Caki2 (cell line): ENCODE measurements at places on chromosomes 16 and 17. TPM values are rescaled to one million over a fixed set of nuclear protein-coding genes. Genes with fewer than 3 reads are reported as not detected.

HP gene
- total RNA-seq = not detected in 2 replicates

DNA sequence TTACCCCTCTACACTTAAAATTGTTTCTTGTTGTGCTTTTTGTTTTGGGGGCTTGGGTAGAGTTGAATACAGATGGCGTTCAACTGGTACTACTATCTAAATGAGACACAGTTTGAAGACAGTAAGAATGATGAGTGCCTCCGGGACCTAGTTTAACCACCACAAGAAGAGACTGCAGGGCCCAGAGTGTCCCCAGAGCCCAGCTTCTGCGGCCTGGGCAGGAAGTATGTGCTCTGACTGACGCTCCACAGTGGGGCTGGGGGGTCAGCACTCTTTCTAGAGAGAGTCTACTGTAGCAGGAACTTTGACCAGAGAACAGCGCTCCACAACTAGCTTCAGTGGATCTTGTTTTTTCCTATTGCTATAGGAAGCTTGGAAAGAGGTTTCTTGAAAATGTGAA is 174.0 kb downstream of the VPS53 start:
- DNase-seq = no peak

GRCh38 chr17:39064374-39064773 is 87.1 kb downstream of the PLXDC1 start:
- no peak for DNase-seq

DNA sequence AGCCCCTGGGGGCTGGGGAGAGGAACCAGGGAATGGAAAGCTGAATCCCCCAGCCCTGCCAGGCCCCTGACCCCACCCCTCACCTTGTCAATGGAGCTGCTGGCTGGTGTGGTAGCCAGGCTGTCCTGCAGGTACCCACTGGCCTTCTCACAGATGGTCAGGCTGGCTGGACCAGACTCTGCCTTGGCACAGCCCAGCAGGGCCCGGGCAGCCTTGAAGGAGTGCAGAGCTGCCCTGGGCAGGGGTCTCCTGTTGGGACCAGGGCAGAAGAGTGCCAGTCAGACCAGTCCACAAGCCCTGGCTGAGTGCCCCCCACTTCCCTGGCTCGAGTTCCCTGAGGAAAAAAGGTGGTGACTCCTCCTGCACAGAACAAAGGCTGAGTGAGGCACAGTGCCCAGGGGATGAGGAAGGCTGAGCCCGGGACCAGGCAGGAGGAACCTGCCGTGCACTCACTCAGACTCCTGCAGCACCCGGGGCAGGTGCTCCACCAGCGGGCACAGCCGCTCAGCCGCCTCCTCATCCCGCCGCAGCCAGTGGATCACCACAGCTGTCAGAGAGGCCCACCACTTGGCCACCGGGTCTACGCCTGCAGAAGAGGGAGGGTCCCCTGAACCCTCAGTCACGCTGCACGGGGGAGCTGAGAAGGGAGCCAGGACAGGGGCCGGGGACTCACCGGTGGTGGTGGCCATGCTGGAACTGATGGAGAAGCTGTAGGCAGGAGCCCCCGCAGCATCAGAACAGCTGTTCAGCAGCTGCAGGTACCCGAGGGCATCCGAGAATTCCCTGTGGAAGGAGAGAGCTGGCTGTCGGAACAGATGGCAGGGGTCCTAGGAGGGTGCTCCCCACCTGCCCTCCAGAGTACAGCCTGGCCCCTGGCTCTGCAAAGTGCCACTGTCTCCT is 22.4 kb downstream of the SREBF1 start:
- DNase-seq = no peak

- DNase-seq = no peak
These were observed 4.8 kb downstream of the RNF213 start for GRCh38 chr17:80265205-80266068.

NPIPB9 gene
- total RNA-seq = 1.0 TPM in 1 of 2 replicates, not detected in the other

DNA sequence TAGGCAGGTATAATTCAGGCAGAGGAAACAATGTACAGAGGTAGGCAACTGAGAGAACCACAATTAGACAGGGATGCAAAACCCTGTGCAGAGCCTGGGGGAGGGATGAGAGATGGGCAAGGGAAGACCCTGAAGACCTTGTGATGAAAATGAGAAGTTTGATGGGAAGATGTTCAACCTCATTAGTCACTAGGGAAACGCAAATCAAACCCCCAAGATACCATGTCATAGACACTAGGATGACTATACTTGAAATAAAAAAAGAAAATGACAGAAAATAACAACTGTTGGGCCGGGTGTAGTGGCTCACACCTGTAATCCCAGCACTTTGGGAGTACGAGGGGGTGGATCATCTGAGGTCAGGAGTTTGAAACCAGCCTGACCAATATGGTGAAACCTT is 813.1 kb downstream of the CDH11 start:
- DNase-seq = no peak

DNA sequence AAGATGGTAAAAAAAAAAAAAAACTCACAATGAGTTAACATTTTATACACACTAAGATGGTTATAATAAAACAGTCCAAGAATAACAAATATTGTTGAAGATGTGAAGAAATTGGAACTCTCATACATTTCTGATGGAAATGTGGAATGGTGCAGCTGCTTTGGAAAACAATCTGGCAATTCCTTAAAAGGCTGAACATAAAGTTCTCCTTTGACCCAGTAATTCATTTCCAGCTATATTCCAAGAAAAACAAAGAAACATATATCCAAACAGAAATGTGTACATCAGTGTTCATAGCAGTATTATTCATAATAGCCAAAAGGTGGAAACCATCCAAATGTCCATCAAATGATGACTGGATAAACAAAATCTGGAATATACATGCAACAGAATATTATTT is 97.3 kb upstream of the NETO2 start:
- DNase-seq = no peak

DNA sequence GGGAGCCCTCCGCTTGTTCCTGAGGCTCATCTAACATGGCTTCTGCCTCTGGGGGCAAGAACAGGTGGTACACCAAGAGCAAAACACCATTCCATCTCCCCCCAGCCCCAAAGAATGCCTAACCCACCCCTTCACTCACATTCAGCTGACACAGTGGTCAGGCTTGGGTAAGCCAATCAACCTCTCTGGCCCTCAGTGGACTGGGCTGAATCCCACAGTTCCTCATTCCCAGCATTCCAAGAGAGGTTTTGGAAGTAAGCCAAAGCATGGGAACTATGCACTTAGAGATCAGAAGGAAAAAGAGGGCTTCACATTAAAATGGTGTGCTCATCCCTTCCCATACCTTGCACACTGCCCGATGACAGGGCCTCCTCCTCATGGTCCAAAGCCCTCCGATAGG is 7.8 kb downstream of the PIGS start:
- DNase-seq = peak; percentile 80

GRCh38 chr17:71432378-71433315 is 688.2 kb upstream of the SOX9 start:
- no peak for DNase-seq

- DNase-seq = no peak
These were observed 26.6 kb upstream of the NLRP1 start for GRCh38 chr17:5610956-5611355.

PCGF2 gene
- 0.88 and 7.0 TPM in 2 replicates for total RNA-seq

DNA sequence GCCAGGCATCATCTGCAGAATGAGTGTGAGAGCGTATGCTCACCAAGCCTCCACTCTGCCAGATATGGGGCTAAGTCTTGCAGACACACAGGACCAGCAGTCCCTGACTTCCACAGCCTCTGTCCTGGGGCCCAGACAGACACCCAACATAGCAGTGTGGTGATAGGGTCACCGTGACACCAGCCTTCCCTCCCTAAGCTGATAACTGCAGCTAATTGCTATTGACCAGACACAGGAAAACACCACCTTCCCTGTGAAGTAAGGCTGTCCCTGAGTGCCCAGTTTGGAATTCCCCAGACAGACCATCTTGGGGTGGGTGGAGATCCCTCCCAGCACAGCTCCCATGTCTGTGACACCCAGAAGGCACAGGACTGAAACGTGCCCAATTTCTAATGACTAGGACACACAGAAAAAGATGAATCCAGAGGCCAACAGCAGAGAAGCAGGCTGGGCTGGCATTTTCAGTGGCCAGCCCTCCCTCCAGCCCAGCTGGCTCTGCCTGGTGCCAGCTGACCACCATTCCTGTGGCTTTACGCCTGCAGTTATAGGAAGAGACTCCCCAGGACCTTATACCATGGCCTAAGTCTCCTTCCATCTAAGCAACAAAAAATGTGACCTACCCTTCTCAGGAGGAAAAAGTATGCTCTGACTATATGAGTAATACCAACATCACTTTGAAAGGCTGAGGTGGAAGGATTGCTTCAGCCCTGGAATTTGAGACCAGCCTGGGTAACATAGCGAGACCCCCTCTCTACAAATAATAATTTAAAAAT is 30.3 kb downstream of the ATPAF2 start:
- DNase-seq = no peak

- DNase-seq = no peak
These were observed at the start of gene HOXB5 for GRCh38 chr17:48593126-48593829. HOXB5 (minus strand) TSS chr17:48593779; CDS start chr17:48593682, 97 bp downstream.

- DNase-seq = no peak
These were observed 9.3 kb upstream of the CARD14 start for GRCh38 chr17:80160536-80160935.

TLCD3A gene
- total RNA-seq = 25.7 and 34.3 TPM in 2 replicates

GRCh38 chr17:44909681-44910144 is 5.6 kb downstream of the GFAP start:
- peak; percentile 58 for DNase-seq

- no peak for DNase-seq
These were observed 16.6 kb upstream of the CCL8 start for GRCh38 chr17:34302636-34303035.

TMEM238L gene
- total RNA-seq = not detected in 2 replicates

- no peak for DNase-seq
These were observed 16.8 kb downstream of the G6PC3 start for GRCh38 chr17:44087319-44087718.

DNA sequence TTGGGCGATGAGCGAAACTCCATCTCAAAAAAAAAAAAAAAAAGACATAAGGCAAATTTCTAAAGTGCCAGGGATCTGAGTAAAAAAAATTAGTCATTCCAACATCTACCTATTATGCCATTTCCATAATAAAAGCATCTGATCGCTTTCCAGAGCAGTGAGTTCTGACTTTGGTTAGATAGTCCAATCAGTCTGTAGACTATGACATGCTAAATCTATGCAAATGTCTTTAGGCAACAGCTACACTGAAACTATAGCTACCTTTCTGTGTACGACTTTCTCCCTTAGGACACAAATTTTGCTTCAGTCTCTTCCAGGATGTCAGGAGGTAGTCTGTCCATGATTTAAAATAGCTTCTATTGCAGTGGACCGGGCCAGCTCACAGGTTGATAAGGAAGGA is 58.9 kb upstream of the ARHGAP44 start:
- no peak for DNase-seq

SLFN12 gene
- 7.8 and 13.2 TPM in 2 replicates for total RNA-seq

DNA sequence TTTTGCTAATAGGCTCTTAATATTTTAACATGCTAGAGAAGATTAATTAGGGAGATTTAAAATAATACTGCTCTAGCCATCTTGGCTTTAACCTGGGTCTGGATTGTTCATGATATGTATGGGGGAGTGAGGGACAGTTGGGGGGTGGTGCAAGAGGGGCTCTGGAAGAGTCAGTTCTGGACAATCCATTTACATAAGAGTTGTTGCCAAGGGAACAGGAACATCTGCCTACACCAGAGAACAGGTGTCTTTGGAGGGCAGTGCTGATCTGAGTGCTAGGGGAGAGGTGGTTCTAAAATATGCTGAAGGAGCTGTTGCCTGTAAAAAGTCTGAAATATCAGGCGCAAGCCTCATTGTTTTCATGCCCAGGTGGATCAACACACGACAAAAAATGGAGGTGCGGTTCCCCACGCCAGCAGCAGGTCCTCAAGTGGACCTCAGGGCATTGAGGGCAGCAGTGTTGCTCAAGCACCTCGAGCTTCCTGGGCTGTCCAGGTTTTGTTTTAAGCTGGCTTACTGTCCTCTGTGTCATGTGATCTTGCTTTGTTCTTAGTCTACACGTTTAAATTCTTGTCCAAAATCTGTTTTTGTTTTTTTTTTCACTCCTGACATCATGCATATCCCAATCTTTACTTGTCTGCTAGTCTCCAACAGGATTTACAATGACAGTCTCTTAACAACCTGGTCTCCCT is 25.4 kb upstream of the WSB1 start:
- DNase-seq = no peak

SP6 gene
- 2.4 and 4.6 TPM in 2 replicates for total RNA-seq

- peak; percentile 75 for DNase-seq
These were observed 189.4 kb upstream of the CDH8 start for GRCh38 chr16:62225675-62226074.

MGAT5B gene
- 3.1 and 9.6 TPM in 2 replicates for total RNA-seq

SGCA gene
- total RNA-seq = not detected in 2 replicates

GRCh38 chr17:29826114-29826692 is 103.8 kb downstream of the SSH2 start:
- no peak for DNase-seq

DNA sequence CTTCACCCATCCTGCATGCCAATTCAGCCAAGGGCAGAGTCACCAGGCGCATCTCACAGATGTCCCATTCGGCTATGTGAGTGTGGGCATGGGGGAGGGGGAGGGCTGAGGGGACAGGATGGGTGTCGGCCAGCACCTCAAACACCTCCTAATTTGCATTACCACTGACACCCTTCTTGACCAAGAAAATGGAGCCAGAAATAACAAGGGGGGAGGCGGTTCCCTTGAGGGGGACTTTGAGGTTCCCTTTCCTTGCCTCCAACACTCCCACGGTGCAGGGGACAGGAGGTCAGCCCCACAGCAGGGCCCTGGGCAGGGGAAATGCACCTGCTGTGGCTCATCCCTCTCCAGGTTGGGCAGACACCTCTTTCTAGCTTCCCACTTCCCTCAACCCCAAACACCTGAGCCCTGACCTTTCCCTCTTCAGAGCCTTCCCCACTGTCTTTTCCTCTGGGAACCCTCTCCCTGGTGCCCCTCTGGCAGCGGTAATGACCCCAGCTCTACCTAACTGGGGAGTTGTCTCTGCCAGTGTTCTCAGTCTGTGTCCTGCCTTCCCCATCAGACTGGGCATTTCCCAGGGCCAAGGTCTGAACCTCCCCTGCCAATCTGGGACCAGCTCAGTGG is 18.2 kb upstream of the TBX21 start:
- DNase-seq = no peak

ODF4 gene
- total RNA-seq = not detected in 2 replicates

SLC7A5 gene
- total RNA-seq = 81.4 and 81.7 TPM in 2 replicates

DNA sequence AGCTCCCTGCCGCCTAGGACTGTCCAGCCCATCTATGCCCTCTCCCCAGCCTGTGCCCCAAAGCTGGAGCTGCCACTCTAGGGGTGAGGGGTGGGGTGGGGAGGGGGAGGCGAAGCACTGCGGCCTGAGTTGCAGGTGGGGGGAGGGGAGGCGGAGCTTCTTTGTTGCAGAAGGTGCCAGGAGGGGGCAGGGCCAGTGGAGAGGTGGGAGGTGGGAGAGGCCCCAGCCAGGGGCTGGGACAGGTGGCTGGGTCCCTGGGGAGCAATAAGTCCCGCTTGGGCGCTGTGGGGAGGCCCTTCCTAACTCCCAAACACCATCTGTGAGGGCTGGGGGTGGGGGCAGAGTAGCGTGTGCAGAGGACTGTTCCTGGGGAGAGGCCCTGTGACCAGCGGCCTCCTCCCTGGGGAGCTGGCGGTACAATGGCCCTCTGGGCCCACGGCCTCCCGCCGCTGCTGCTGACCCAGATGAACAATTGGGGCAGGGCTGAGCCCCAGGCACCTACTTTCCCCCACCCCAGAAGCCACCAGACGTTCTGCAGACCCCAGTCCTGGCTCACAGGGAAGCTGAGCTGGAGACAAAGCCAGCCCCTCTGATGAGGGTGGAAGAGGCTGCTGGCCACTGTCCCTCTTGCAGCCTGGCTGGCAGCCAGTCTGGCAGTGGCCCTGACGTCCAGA is 2.2 kb upstream of the NTN3 start:
- DNase-seq = no peak

GRCh38 chr17:31604936-31605335 is 213.5 kb downstream of the RAB11FIP4 start:
- no peak for DNase-seq
